Effector CD4-positive, alpha-beta T cell (primary cell): ENCODE measurements at places on chromosomes 4 and X.

- DNase-seq = no peak
These were observed 815 bp downstream of the FAM53A start for GRCh38 chr4:1683261-1683735.

GRCh38 chr4:182447767-182448280 is 204.6 kb downstream of the TENM3 start:
- no peak for DNase-seq

- no peak for DNase-seq
These were observed 90.8 kb upstream of the TSPAN5 start for GRCh38 chr4:98749206-98749605.

GRCh38 chr4:66223068-66223703 is 552.9 kb upstream of the EPHA5 start:
- no peak for DNase-seq

- no peak for DNase-seq
These were observed 36.9 kb upstream of the ADAD1 start for GRCh38 chr4:122341886-122342285.

GRCh38 chr4:64539234-64539849 is 130.1 kb upstream of the TECRL start:
- DNase-seq = no peak

DNA sequence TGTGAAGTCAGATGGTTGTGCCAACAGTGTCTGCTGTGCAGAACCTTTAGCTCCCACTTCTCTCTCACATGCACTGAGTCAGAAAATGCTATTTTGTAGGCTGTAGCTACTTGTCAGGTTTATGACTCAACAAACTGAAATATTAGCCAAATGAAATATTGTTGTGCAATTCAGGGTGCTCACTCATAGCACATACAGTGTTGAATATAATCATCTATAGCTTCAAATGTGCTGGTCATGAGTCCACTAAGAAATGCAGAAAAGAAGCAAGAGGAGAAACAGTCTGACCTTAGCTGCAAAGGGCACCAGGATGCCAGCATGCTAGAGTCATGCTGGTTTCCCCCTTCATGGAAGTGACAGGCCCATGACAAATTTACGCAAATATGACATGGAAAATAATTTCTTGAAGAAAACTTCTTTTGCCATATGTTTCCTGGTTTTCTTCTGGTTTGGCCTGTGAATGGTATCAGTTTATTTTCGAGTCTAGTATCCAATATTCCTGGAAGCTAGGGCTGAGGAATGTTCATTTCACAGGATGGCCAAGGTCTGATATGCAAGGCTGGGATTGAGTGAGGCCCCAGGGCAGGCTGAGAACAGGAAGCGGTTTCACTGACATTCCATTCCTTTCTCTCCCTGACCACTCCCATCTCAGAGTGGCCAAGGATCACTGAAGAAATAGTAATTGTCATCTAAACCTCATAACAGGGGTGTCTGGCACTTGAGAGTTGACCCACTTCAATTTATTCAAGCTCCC is 10.3 kb upstream of the CXCL2 start:
- no peak for DNase-seq

DNA sequence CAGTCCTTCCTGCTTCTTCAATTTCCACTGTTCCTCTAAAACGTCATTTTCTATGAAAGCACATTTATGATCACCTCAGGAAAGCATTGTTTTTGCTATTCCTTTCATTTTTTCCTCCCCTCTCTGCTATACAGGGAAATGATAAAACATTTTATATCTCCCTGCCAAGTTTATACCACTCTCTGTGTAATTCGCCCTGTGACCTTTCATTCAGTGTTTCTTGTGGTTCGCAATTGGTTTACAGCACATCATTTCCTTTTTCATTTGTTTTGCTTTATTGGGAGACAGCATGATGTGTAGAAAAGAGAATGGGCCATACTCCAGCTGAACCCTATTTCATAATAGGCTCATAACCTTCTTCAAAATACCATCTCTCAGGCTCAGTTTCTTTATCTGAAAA is 99.9 kb upstream of the RAPGEF2 start:
- DNase-seq = no peak
